ENCODE measurements at places on chromosomes 13 and 19.

DNA sequence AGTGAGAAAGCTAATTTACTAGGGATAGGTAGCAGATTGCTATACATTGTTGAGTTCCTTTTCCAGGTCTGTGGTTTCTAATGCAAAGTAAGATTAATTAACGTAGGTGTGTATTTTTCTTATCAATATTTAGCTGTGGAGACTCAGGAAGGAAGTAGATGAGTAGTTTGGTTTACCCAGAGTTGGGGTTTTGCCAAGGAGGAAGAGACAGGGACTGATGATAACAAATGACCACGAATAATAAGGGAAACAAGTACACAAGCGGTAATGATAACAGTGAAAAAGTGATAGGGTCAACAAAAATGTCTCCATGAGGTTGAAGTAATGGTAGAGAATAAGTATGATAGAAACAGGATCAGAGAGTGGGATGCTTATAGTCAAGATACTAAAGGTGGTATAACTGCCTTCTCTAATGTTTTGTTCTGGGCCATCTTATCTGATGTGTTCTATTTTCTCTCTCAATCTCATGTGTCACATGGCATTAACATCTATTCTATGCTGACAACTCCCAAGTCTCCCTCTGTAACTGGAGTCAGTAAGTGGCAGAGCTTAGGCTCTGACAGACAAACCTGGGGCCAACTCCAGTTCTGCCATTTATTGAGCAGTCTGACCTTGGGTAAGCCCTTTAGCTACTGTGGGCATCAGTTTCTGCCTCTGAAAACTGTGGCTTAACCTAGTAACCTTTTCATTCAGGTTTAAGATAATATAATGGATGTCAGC is 8.8 kb downstream of the OBI1 start:
- DNase-seq = no peak

DNA sequence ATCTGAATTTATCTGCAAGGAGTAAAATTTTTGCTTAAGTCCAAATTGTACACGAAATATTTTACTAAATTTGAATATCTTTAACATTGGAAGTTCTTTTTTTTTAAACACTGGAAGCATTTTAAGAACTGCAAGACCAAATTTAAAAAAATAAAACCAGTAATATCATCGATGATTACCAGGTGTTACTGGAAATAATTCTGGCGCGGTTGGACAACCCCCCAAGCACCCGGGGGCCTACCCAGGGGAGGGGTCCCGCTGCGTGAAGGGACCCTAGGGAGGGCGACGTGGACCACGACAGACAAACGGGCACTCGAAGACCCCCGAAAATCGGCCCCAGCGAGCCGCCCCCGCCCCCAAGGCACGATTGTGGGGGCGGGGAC is 12.6 kb upstream of the JSRP1 start:
- DNase-seq = no peak

DNA sequence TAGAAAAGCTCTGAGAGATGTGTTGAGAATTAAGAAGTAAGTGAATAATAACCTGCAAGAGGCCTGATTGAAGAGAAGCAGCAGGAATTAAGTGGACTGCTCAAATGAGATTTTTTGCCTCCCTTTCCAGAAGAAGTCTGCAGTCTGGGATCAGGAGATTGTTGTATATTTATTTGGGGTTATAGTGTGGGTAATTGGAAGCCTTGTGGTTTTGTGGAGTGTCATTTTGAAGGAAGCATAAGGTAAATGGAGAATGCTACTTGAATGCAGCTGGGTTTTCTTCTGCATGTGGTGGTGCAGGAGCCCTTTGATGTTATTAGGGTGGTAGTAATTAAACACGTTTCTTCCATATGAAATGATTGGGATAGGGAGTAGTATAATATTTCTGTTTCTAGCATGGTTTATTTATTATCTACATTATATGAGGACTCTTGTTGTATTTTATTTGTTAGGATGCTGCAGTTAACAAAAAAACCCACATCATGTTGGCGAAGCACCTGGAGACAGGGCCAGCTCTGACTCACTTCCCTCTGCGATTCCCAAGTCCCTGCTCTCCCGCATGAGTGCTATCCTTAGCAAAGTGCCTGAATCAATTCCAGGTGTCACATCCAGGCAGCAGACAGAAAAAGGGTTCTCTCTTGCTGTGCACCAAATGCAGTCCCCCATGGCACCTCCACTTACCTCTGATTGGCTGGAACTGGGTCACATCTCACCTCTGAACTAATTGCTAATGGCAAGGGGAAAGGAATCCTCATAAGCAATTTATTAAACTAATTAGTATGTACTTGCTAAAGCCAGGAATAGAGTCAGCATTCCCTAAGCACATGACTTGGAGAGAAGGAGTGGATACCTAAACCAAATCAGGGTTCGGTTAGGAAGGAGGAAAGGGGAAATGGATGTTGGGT is 54.8 kb downstream of the DGKH start:
- DNase-seq = no peak

GRCh38 chr19:38734176-38734425 is 10.2 kb downstream of the CAPN12 start:
- no peak for DNase-seq

GRCh38 chr13:95181586-95181985 is 119.7 kb downstream of the ABCC4 start:
- no peak for DNase-seq

DNA sequence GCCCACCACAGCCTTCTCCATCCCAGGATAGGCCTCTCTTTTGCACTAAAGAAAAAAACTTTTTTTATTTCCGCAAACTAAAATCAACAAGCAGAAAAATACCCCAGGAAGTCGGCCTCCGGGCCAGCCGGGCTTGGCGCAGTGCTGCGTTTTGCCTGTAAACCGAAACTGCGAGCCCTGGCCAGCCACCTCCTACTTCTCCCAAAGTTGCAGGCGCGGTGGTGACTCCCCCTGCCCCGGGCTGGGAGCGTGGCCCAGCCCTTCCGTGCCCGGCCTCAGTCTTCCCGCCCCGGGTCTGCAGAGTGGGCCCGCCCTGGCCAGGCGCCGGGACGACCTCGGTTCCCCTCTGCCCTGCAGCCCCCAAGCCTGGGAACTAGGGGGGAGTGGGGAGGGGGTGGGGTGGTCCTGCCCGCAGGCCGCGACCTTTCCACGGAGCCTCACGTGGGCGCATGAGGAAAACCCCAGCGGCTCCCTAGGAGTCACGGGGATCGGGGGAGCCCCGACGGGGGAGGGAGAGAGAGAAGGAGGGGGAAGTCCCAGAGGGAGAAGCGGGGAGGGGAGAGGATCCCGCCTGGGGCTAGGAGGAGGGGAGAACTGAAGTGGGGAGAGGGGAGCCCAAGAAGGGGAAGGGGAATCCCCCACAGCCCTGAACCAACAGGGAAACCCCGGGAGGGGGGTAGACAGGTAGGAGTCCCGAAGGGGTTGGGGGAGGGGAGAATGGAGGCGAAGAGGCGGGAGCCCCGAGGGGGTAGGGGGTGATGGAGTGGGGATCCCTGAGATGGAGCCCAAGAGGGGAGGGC is 3.0 kb downstream of the GADD45B start:
- DNase-seq = peak; percentile 78

- DNase-seq = peak; percentile 62
Observed at GRCh38 chr13:108322206-108322824, 52.8 kb downstream of the TNFSF13B start.

- DNase-seq = no peak
Observed at GRCh38 chr19:33299051-33299688, 3.2 kb downstream of the CEBPA start.

DNA sequence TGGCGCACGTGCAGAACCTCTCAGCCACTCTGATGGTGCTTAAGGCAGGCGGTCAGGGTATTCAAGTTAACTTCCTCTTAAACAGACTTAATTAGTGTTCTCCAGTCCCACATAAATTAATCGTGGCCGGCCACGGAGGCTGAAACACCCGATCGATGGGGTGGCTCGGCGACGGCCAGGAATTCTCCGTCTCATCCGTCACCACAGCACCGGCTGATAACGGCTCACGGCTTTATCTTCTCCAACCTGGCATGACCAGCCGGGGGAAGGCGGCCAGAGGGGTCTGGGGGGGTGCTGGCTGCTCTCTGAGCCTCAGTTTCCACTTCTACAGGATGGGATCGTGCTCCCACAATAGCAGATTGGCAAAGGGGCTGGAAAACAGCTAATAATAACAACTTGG is 32.6 kb upstream of the TCF3 start:
- no peak for DNase-seq

DNA sequence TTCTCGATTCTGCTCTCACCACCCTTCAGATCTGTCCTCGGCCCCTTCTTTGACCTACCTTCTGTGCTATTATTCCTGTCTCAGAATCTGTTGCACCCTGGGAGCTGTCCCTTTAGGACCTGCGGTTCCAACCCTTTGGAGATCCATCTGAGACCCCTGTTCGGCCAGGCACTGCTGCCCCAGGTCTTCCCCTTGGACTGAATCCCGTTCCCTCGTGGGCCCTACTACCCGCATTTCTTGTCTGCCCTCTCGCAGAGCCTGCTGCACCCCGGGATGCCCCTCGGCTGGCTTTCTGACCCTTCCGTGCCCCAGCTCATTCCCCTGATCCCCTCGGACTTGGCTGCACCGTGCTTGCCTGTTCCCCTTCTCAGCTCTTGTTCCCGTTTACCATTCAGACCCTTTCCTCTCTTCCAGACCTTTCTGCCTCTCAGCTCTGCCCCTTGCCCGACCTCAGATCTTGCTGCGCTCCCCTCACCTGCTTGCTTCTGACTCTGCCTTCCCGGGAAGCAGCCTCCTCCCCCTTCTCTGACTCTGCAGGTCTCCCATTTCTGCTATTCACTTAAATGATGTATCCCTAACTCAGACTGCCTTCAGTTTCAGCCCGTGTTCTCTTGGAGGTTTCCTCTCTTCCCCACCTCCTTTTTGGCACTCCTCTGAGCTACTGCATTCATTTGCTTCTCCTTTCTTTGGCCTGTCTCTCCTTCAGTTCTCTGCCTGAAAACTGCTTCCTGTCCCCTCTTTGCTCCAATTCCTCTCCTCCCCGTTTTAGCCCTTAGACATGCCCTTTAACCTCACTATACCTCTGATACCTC is 1.1 kb downstream of the ARHGAP35 start:
- no peak for DNase-seq

- DNase-seq = no peak
Observed at GRCh38 chr19:31448221-31448657, 99.0 kb upstream of the TSHZ3 start.

GRCh38 chr13:42328672-42329071 is 56.7 kb downstream of the AKAP11 start:
- DNase-seq = peak; percentile 23

DNA sequence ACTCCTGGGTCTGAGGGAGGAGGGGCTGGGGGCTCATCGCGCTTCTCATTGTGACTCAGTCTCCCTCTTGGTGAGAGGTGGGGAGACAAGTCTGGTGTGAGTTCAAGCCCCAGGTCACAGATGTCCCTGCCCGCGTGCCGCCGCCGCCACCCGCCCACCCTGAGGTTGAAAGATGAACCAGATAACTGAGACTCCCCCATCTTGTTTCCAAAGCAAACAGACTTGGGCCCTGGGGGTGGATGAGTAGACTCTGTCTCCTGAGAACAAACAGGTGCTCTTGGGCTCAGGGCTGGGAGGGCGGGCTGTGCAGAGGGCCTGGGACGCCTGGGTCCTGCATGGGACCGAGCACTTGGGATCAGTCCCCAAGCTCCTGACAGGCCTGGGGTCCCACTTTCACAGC is 567 bp downstream of the SBK2 start:
- DNase-seq = no peak

DNA sequence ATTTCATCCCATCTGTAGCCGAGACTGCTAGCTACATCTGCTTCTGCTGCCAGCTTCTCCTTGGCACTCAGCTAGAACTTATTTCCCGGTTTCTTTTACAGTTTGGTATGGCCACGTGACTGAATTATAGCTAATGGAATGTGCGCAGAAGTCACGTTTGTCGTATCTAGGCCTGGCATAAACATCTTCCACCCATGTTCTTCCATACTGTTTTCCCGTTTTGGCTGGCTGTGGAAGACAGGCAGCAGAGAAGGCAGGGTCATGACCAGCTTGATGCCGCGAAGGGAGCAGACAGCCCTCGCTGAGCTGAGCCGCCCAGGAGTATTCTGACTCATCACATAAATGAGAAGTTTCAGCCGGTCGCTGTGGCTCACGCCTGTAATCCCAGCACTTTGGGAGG is 186.7 kb downstream of the RFC3 start:
- no peak for DNase-seq

DNA sequence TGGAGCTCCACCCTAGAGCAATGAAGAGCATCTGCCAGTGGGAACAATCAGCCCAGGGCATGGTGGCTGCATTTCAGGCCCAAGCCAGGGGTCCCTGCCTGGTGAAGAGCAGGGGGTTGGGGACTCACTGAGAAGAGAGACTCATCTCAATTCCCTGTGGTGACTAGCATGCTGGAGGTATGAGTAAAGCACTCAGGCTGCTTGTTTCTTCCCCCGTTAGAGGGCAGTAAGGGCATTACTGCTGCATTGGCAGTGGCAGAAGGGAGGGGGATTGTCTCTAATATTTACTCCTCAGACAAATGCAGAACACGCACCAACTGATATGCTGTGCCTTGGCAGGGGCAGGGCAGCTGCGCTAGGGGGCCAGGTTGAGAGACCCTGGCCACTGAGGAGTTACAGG is 329.1 kb downstream of the SLITRK5 start:
- no peak for DNase-seq

GRCh38 chr19:6425732-6426620 is 1.4 kb upstream of the KHSRP start:
- DNase-seq = peak; percentile 17

GRCh38 chr13:52896827-52897659 is 48.6 kb upstream of the PCDH8 start:
- DNase-seq = no peak

DNA sequence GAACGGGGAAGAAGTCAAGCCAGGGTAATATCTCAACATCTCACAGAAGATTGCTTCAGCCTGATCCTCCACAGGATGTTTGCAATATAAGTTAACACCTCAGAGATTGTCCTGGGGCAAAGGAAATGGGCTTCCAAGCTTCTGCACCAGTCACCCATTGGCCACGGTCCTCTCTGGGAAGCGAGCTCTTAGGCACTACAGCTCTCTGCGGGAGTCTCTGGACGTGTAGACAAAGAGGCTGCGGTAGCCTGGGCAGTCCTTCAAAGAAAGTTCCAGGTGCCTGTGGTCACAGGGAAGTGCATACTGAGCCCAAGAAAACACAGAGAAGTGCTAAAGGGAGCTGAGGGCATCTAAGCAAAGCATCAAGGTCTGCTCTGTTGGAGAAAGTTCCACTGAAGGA is 805.7 kb downstream of the DIAPH3 start:
- DNase-seq = no peak

DNA sequence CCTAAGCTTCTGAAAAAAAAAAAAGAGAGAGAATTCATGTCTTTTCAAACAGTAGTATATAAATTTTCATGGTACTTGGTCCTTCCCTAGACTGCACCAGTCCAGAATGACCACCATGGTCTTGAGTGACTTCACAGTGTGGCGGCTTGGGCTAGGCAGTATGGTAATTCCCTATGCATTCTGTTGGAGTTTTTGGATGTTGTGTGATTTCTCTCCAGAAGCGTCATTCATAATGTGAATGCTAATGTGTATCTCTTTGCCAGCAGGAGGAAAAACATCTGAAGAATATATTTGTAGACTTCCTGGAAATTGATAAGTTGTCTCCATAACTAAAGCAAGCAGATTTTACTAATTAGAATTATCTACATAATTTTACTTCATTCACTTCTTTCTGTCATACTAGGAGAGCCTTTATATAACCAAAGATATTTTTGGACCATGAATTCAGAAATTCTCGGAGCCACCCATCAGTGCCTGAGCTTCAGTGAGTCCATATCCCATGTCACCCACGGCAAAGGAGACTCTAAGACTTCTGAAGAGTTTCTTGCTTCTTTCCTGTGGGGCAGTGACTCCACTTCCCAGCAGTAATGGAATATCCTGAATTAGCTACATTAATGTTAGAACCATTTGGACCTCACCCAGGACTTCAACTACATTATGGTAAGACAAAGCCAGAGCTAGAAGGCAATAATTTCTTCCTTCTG is 8.4 kb downstream of the STARD13 start:
- DNase-seq = no peak

GRCh38 chr13:72884101-72884500 is 102.2 kb downstream of the PIBF1 start:
- DNase-seq = no peak

All from CD4-positive, alpha-beta T cell treated with Interleukin-21 for 1 hour (primary cell).